ENCODE measurements at places on chromosomes 5 and 9.

DNA sequence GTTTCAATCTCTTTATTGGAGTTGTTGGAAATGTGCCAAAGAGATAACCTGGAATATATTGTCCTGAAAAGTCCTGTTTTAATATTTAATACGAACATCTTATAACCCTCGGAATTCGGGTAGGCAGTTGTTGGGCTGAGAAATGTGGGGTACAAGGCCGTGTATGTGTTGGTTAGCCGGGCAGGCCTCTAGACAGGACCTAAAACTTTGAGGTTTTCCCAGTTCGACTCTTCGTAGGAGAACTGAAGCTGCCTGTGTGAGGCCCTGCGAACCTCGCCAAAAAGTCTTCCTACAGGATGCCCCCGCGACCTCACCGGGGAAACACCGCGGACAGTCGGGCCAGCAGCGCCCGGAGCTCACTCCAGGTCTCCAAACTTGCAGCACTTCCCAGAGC lies 583 bp upstream of the TJP2 start:
- no peak for DNase-seq

DNA sequence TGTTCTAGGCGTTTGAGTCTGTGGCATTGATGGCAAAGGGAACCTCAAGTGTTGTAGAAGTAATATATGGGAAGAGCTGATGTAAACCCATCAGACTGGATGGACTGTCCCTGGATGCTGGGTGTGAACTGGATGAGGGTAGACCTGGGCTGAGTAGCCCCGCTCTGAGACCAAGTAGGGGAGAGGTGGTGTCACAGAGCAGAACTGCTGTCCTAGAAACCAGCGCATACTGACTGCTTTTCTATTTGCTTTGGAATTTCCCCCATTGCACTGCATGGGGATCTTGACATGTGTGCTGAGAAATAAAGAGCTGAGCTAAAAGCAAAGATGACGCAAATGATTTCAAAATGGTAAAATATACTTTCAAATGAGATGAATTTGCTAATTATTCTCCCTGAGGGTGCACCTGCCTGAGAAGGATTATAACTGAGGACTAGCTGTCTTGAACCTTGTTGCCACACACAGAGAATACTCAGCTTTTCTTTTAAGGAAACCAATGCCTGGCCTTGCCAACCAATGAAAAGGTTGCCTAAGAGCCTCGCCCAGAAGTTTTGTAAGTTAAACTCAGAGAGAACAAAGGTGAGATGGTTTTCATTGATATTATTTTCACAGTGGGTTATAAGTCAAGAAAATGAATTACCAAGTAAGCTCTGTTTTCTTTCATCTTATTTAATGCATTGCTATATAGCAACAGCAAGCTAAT lies 44.8 kb downstream of the NIM1K start:
- no peak for DNase-seq

DNA sequence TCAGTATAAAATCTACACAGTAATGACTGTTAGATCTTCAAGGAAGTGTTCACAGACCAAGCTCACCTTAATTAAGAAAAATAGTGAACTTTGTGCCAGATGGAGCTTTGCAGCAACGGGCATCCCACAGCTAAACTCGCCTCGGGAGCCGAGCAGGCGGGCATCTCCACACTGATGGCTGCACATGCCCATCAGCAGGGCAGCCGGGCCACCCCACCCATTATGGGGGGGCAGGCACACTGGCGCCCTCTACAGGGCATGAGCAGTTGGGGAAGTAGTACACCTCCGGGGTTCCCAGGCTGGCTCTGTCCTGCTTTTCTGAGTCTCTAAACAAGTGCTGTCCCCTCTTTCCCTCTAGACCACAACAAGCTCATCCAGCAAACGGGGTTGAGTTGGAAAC lies 21.6 kb downstream of the ANKS6 start:
- peak; percentile 32 for DNase-seq

GRCh38 chr9:130150779-130151382 lies 21.3 kb upstream of the NCS1 start:
- no peak for DNase-seq
